Activated CD4-positive, CD25-positive, alpha-beta regulatory T cell (primary cell): ENCODE measurements at places on chromosomes 1 and 21.

- DNase-seq: no peak
These were observed 299.3 kb downstream of the KIF26B start for GRCh38 chr1:245454051-245454450.

DNA sequence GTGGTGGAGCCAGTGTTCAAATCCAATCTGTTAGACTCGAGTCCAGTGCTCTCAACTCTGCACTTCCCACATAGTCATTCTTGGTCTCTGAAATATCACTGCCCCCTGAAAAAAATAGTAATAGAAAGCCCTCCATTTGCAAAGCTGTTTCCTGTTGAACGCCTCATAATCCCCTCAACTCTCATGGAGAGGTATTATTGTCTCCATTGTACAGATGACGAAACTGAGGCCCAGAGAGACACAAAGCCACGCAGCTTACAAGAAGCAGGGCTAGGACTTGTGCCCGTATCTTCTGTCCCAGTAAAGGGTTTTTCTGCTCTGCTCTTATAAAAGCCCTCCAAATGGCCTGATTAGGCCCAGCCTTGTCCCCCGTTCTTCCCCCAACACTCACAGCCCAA lies 6.2 kb upstream of the ARHGEF19 start:
- no peak for DNase-seq

DNA sequence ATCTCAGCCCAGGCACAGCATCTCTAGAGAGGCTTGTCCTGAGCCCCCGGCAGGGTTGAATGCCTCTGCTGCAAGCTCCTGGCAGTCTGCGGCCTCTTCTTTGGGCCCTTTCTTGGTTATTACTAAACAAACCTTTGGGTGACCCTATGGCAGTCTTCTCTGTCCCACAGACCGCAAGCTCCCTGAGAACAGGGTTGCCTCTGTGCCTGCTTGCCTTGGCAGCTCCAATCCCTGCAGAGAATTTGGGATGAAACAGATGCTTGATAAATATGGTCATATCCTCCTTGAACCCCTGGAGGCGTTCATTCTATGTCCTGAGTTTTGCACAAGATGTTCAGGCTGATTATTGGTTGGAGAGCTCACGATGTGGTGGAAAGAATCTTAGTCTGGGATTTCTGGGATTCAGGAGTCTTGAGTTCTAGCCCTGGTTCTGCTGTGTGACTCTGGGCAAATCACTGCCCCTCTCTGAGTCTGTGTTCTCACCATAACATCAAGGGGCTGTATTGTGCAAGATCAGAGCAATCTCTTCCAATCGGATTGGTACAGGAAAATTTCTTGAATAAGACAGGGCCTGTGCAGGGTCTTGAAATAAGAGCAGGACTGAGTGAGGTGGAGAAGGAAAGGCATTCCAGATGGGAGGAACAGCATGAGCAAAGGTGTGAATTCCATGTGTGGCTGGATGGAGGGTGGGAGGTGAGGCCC lies 49.6 kb downstream of the EDN2 start:
- no peak for DNase-seq

DNA sequence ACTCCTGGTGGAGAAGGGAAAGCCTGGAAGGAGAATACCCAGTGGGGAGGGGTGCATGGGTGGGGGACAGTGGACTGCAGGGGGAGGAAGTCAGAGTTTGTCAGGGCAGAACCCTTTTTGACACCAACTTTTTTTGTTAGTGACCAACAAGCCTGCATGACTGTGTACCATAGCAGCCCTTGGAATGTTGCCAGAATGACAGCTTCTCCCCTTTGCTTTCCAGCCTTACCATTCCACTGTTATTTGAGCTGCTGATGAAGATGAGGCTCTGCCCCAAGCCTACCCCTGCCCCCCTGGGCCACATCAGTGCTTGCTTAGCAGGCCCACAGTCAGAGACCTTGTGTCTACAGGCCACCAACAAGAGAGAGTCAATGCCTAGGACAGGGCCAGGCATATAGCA lies 341.2 kb downstream of the HHAT start:
- DNase-seq: no peak

DNA sequence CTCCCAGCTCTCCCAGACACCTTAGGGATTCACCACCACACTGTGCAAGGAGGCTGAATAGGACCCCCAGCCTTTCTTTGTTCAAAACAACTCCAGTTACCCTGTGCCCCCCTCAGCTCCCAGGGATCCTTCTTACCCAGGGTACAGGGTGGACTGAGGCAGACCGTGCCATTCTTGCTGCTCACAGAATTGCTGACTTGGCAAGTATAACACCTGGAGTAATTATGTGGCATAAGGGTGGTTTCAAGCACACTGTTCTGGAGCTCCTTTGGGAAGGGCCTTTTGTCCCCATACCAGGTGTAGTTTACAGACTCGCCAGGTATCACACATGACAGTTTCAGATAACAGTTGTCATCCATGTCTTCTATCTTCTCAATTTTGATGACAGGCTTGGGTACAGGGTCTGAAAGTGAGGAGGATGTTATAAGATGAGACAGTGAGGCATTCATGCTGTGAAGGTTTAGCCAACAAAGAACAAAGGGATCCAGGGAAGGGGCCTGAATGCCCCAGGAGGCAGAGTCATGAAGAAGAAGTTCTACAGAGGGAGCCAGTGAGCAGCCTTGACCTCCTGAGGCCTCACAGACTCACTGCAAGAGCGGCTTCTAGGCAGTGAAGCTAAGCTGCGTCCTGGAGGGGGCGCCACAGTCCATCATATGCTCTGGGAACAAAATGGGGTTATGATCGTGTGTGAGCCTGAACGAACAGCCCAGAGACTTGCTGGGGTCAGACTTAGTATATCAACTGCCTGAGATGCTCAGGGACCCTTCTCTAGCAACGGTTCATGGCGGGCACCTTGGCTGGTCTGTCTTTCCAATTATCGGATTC lies 30.3 kb downstream of the CD48 start:
- DNase-seq: peak; percentile 83
